ENCODE measurements at places on chromosomes 12 and 14.

DNA sequence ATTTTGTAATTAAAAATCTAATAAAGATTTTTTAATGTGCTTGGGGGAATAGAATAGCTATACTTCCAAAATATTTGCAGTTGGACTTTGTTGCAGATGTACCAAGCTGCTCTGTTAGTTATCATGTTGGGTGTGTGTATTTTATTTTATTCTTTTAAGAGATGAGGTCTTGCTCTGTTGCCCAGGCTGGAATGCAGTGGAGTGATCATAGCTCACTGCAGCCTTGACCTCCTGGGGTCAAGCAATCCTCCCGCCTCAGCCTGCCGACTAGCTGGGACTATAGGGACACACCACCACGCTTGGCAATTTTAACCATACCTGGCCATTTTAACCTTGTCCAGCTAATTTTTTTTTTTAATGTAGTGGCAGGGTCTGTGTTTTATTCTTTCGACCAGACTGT is 54.7 kb upstream of the MAP1LC3B2 start:
- no peak for DNase-seq

DNA sequence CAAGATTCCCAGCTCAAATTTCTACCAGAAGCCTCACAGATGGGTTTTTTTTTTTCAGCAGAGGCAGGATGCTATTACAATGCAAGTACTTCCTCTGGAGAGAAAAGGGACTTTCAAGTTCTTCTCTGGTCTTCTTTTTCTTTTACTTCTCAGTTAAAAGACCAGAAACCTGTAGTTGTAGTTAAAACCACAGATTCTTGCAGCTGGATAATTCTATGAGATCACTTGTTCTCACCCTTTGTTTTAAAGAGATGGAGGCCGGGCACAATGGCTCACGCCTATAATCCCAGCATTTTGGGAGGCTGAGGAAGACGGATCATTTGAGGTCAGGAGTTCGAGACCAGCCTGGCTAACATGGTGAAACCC is 47.6 kb upstream of the OVCH1 start:
- DNase-seq = no peak

- DNase-seq = no peak
Measured at GRCh38 chr12:46374310-46374709, 1.7 kb upstream of the SLC38A2 start.

DNA sequence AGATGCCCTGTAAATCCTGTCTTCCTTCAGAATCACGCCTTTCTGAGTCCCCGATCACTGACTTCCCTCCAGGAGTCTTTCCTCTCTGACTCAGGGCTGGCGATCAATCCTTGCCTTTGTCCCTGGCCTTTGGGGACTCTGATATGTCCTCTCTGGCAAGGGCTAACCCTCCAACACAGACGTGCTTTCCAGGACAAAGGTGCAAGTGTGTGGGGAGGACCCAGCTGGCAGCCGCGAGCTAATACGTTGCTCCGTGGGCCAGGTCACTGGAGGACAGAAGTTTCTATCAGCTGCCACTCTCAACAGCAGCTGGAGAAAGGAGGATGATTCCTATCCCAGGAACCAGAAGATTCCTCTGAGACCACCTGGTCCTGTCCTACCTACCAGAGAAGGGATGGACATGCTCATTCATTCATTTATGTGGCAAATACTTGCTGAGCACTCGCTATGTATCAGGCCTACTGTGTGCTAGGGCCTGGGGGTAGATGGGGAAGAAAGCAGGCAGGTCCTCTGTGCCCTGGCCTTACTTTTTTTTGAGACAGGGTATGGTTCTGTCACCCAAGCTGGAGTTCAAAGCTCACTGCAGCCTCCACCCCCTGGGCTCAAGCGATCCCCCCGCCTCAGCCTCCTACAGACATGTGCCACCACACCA is 8.5 kb upstream of the SCARB1 start:
- DNase-seq = no peak

- peak; percentile 29 for DNase-seq
Measured at GRCh38 chr12:66548338-66549049, 130.4 kb downstream of the GRIP1 start.

DNA sequence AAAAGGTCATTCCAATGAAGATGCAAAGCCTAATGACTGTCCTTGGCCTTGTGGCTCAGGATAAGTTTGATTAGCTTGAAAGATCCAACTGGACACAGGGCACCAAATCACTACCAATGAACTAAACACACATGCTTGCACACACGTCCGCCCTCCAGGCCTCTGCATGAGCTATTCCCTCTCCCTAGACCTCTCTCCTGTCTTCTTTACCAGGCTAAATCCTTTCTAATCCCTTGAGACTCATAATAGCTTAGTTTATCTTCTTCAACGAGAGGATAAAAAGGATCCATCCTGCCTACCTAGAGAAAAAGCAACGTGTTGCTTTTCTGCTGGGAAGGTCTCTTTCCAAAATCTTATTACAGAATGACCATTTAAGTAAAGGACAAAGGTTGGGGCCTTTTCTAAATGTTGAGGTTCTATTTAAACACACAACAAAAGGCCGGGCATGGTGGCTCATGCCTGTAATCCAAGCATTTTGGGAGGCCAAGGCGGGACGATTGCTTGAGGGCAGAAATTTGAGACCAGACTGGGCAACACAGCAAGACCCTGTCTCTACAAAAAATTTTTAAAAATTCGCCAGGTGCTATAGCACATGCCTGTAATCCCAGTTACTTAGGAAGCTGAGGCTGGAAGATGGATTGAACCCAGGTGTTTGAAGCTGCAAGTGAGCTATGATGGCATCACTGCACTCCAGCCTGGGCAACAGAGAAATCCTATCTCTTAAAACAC is 22.4 kb downstream of the PXN start:
- DNase-seq = no peak

GRCh38 chr12:32151552-32151951 is 44.9 kb downstream of the BICD1 start:
- DNase-seq = no peak

- no peak for DNase-seq
Measured at GRCh38 chr14:50233166-50233950, 2.0 kb upstream of the SOS2 start.

GRCh38 chr12:92385296-92385695 is 239.7 kb upstream of the BTG1 start:
- DNase-seq = no peak

GRCh38 chr12:12016284-12017100 is 54.2 kb upstream of the BCL2L14 start:
- DNase-seq = peak; percentile 37

DNA sequence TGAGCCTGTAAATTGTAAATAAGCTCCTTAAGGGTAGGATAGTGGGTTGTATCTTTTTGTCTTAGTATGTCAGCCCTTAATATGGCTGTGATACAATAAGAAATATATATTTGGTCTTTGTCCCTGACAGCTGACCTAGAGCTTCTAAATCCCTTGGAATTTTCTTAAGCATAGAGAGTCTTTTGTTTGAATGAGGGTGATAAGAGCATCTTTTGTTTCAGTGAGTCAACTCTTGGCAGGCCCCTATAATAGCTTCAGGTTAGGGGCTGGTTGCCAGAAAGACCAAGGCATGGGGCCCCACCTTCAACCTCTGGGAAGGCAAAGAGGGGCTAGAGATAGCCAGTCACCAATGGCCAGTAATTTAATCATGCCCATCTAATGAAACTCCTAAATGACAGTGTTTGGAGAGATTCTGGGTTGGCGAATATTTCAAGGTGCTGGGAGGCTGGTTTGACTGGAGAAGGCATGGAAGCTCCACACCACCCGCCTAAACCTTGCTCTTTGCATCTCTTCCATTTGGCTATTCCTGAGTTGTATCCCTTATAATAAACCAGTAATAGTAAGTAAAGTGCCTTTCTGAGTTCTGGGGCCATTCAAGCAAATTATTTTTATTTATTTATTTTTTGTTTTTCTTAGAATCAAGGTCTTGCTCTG is 10.5 kb downstream of the PALS1 start:
- DNase-seq = no peak

DNA sequence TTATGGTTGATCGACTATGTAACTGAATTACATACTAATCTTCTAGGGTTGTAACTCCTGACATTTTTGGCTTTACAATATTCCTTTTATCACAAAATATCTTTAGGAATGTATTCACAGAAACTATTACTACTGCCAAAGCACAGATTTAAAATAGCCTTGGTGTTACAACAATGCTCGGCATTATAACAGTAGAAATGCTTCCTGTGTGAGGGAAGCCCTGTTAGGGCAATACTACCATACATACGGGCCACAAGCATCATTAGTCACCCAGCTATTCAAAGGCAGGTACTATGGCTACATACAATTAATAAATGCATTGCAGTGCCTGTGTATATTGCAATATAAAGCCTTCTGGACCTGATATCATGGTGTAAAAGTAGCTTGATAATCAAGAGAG is 517.8 kb downstream of the C12orf50 start:
- DNase-seq = no peak

DNA sequence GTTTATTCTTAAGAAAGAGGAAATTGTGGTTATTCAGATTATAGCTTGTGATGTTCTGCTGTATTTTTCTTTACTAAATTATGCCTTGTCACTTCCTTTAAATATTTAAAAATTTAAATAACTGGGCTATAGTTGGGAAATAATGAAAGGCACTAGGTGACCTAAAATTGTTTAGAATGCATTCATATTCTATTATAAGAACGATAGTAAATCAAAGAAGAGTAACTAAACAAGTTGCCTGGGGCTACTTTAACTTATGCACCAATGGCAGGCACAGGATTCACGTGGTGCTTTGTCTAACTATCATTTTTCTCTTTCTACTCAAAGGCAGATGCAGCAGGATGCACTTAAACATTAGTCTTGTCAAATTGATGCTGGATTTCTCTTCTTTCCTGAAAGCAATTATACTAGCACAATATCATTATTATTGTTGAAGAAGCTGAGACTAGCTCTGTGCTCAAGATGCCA is 190.7 kb upstream of the PPFIA2 start:
- DNase-seq = peak; percentile 60

GRCh38 chr12:96398424-96399119 is 1.7 kb downstream of the CDK17 start:
- DNase-seq = no peak

GRCh38 chr12:68158432-68158831 is 1.1 kb downstream of the IFNG start:
- DNase-seq = peak; percentile 53

GRCh38 chr12:8779281-8779680 is 43.1 kb upstream of the A2ML1 start:
- DNase-seq = no peak

DNA sequence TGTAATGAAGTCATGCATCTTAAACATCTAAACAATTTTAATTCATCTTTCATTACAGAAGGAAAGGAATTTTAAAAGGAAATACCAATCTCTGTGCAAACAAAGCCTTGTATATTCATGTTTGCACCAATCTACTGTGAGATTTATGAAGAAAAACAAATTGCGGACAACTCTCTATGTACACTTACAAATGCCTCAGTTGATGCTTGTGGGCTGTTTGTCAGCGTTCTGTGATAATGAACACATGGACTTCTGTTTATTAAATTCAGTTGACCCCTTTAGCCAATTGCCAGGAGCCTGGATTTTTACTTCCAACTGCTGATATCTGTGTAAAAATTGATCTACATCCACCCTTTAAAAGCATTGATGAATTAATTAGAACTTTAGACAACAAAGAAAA is 5.4 kb downstream of the GPR65 start:
- DNase-seq = no peak

- peak; percentile 39 for DNase-seq
Measured at GRCh38 chr12:113479590-113480335, 8.1 kb upstream of the LHX5 start.

GRCh38 chr14:26934151-26934550 is 336.3 kb upstream of the NOVA1 start:
- DNase-seq = no peak

- no peak for DNase-seq
Measured at GRCh38 chr12:81370456-81370855, 292.6 kb downstream of the ACSS3 start.

DNA sequence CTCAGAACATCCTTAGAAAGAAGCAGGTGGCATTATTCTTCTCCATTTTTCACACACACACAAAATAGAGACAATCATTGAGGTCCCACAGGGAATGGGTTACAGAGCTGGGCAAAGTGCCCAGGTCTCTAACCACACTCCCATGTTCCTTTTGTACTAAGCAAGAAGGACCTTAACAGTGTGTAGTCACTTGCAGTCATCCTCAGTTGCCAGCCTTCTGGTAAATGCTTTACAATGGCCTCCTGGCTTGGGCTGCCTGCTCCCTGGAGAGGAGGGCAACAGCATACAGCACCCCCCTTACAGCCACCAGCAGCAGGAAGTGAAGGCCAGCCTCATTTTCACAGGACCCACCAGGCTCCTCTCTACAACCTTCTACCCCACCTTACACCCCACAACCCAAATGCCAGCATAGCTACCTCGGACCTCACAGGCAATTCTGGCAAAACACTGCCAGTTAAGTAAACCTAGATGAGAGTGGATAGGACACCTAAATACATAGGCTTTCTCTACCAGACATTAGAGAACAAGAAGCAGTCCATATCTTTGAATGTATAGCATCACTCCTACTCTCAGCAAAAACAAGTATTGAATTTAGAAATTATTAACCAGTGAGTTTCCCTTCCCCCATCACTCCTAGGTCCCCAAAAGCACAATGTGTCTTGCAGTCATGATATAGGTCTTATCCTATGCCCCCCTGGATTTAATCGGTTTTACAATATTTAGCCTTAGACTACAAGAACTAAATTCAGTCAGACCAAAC is 88.1 kb downstream of the PPP2R5E start:
- peak; percentile 68 for DNase-seq

GRCh38 chr12:123949770-123950165 is 22.9 kb downstream of the CCDC92 start:
- DNase-seq = no peak

DNA sequence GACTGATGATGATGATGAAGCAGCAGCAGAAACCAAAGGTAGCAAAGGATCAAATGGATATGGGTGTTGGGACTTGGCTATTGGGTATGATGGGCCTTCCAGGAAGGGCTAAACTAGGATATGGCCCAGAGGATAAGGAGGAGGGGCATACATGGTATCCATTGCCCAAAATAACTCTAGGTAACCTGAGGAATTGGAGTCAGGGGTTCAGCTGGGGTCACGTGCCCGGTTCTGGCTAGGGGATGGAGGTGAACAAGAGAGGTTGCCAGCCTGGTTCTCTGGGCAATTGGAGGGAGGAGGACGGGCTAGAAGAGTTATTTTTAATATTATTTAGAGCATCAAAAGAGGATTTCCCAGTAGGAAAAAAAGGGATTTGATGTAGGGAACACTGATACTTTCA is 2.7 kb upstream of the ANKRD52 start:
- no peak for DNase-seq

- DNase-seq = no peak
Measured at GRCh38 chr12:50218386-50218785, 51.2 kb upstream of the CERS5 start.

DNA sequence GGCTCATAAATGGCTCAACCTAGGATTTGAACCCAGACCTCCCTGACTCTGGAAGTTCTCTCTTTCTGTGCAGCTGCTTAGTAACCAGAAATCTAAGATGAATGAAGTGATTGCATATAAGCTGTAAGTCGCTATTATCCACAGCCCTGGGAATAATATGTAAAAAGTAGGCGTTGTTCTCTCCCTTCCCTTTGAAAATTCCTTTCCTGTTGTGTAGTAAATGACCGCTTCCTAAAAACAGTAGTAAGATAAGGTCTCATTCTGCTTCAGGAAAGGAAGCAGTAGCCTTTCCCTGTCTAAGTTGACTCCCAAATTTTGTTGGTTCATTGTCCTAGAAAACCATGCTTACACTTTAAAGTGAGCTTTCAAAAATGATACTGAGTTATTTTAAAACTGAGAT is 418.3 kb downstream of the EGLN3 start:
- no peak for DNase-seq
